Stimulated activated CD8-positive, alpha-beta memory T cell treated with anti-CD3 and anti-CD28 coated beads, Interleukin-2, amount 100 ng/mL, for 1 hour (primary cell): ENCODE measurements at places on chromosomes 6 and 20.

DNA sequence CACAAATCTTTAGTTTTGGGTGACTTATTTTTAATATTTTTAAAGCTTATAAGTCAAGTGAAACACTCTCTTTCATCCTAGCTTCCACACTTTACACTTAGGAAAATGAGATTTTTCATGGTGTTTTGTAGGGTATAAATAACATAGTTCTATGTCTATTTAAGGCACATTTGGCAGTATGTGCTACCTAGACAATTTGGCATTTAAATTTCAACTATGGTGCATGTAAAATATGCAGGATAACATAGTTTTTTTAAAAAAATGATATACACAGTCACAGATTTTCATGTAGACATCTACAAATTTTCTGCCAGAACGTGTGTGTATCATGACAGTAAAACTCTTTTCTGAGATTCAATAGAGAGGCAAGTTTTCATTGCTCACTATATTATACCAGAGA lies 115.1 kb upstream of the MAP3K7 start:
- no peak for DNase-seq

- DNase-seq, result no peak
These were observed 127.9 kb downstream of the WDR27 start for GRCh38 chr6:169573883-169574282.

- no peak for DNase-seq
These were observed 116.2 kb upstream of the PLCB4 start for GRCh38 chr20:8952721-8953120.

DNA sequence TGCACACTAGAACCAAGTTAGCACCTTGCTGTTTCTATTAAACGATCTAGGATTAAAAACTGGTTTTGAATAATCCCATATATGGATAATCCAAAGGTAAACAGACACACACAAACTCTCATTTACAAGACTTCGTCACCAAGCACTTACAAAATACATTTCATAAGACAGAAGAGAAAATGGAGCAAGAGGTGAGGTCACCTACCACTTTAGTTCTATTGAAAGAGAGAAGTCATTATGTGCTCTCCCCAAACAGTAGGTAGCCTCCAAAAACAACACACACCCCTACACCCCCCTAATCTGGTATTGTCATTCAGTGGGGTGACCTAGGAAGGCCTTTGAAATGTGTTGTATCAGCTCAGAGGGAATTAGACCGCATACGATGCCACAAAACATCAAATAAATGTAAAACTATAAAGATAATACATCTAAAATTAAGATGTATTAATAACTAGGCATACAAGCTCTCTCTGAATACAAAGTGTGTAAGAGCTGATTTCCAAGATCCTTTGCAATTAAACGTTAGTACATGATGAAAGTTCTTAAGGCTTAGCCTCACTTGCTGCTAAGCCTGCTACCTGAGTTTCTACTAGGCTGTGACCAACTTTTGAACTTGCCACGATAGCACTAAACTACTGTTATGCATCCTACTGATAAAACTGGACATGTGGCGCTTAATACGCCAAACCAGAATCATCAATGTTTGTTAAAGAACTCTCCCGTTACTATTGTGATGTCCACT lies 1.6 kb downstream of the SRPK1 start:
- DNase-seq, result no peak

GRCh38 chr6:158938811-158939254 lies 61.2 kb downstream of the RSPH3 start:
- no peak for DNase-seq

DNA sequence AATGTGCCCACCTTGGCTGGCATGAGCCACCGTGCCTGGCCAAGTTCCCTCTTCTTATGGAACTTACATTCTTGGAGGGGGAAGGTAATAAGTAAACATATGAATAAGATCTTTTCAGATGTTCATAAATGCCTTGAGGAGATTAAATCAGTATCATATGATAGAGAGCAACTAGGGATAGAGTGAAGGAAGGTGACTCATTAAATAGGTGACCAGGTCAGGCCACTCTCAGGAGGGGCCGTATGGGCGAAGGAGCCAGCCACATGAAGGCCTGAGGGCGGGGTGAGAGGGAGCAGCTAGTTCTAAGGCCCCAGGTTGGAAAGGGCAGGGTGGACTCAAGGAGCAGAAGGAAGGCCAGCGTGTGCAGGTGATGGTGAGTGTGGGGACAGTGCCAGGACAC lies 91.1 kb downstream of the UST start:
- no peak for DNase-seq

- no peak for DNase-seq
These were observed 98.1 kb downstream of the HIVEP2 start for GRCh38 chr6:142846883-142847287.

GRCh38 chr6:37239950-37240713 lies 17.4 kb upstream of the TBC1D22B start:
- no peak for DNase-seq

- no peak for DNase-seq
These were observed 4.1 kb downstream of the CNBD2 start for GRCh38 chr20:35972462-35972861.

- no peak for DNase-seq
These were observed 3.3 kb downstream of the ID1 start for GRCh38 chr20:31608251-31608945.

DNA sequence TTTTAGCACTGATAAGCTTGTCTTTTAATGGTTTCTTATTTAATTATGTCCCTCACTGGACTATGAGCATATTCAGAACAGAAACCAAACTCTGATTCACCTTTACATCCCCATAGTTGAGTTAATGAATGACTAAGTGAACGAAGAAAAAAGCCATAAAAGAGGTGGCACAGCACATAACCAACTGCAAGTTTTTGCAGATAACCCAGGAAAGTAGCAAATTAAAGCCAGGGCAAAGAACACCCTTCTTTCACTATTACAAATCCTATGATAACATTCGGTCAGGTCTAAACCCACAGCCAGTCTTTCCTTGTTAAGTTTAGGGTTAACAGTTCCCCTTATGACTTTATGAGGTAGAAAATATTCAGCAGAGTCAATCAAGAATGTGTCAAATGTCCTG lies 102.7 kb downstream of the RIN2 start:
- no peak for DNase-seq

DNA sequence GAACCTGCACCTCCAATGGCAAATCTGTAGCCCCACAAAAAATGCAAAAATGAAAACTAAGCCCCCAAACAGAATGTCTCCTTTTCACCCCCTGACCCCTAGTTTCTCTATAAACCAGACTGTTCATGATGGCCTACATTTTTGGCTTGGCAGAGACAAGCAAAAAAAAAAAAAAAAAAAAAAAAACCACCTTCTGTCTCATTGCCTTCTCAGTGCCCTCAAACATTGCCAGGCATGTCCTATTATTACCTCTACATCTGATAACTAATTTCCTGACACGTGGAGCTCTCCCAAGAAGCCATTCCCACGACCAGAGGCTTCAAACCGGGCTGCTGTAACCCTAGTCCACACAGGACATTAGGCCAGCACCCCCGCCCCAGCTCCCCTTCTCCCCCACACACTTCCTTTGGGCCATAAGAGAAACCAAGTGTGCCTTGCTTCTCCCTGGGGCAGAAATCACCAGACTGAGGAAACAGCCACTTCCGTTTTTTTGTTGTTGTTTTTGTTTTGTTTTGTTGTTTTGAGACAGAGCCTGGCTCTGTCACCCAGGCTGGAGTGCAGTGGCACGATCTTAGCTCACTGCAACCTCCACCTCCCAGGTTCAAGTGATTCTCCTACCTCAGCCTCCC lies 65.4 kb downstream of the GPR6 start:
- DNase-seq, result no peak

DNA sequence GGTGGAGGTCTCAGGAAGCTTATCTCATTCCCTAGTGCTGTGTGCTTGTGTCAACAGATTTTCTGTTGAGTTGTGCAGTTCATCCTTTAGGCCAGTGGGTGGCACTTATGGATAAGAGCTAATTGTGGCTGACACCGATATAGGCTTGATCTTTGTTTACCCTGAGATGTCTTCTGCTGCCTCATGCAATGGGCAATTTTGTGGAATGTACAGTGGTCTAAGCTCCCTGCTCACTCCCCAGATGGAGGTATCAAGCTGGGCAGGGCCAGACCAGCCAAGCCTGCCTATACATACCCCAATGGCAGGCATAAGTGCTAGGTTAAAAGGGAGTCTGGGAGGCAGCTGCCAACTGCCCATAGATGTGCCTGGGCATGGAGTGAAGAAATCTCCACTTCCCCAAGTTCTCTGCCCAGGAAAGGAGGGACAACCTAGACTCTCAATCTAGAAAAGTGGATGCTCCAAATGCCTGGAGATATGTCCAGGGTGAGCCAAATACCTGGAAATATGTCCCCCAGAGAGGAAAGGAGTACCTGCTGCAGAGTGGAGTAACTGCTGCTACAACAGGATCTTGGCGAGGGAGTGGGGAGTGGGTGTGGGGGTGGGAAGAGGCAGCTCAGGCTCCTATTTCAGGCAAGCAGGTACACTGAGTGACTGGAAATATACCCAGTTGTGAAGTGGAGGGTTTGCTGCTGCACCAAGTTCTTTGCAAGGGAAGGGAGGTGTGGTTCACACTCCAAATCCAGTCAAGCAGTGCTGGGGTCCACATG lies 53.2 kb upstream of the ARG1 start:
- DNase-seq, result no peak

DNA sequence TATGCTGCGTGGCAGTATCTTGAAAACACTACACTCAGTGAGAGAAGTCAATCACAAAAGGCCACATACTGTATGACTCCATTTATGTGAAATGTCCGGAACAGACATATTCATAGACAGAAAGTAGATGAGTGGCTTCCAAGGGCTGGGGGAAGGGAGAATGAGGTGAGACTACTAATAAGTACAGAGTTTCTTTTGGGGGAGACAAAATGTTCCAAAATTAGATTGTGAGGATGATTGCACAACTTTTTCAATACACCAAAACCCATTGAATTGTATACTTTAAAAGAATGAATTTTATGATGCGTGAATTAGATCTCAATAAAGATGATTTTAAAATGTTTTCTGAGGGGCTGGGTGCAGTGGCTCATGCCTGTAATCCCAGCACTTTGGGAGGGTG lies 9.2 kb upstream of the SPO11 start:
- no peak for DNase-seq

GRCh38 chr20:3158968-3159431 lies 665 bp downstream of the FASTKD5 start:
- DNase-seq, result no peak

DNA sequence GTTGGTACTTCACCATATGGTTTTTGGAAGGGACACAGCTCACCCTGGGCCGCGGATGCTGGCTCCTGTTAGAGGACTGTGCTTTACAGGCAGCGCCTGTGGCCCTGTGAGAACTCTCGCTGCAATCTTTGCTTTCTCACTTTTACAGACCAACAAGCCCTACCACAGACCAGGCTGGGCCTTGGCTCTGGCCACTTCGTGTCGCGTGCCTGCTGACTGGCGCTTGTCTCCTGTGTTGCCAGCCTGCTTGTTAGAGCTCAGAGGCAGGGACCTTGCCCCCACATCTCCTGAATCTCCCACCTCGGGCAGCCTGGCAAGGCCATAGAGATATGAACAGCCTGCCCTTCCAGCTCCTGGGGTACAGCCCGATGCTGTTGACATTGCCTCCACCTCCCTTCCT lies 56.1 kb downstream of the SYNJ2 start:
- no peak for DNase-seq

DNA sequence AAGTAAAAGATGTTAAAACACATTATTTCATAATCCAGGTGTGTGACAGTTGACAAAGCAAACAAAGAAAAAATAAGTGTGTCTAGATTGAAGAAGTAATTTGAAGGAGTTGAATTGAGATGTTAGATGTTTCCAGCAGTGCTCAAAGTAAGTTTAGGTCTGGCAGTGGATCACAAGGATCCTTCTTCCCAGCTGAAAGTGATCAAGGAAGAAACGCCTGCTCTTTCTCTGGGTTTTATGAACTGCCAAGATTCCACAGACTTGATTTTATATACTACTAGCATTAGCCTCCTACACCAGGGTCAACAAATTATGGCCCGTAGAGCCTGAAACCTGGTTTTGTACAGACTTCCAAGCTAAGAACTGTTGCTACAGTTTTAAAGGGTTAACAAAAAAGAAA lies 30.3 kb downstream of the STX7 start:
- DNase-seq, result no peak

- DNase-seq, result no peak
These were observed 203.9 kb upstream of the CST7 start for GRCh38 chr20:24745206-24745605.

- no peak for DNase-seq
These were observed 60.5 kb downstream of the RSPH3 start for GRCh38 chr6:158939255-158940159.

DNA sequence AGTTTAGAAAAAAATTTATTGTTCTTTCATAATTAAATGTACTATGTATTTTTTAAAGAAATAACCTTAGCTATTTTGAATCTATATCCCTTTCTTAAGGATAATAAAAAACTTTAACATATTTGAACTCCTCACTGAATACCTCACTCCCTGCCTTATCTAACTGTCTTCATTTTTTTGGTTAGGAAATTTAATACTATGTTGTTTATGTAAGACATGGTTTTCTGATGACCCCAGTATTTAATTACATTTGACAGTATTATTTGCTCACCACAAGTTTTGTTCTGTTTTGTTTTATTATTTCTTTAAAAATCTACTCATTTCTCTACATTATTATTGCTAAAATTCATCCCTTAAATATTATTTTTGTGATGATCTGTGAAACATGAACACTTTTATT lies 394.4 kb upstream of the ADGRB3 start:
- DNase-seq, result no peak

- DNase-seq, result no peak
These were observed 8.6 kb upstream of the HECA start for GRCh38 chr6:139126255-139126654.

DNA sequence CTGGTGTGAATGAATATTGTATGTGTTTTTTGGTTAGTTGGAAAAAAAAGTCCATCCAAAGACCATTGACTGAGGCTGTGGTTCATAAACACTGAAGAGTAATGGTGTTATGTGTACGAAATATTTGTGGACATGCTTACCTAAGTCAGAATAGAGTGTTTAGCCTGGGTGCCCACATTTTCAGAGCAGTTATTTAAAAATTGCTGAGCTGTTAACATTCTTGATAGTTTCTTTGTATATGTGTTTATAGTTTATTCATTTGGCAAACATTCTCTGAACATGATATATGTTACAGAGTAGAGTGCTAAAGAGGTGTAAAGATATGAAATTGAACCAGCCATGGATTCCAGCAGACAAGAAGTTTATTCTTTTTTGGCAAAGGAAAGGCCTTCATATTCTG lies 20.6 kb downstream of the CDKAL1 start:
- no peak for DNase-seq
